ENCODE measurements at places on chromosomes 3 and 15. TPM values are rescaled to one million over a fixed set of nuclear protein-coding genes. Genes with fewer than 3 reads are reported as not detected.

Gene IGSF11
- total RNA-seq = under 0.01 TPM

Gene SGO1
- 4.6 TPM for total RNA-seq

Gene CLDN18
- total RNA-seq = not detected

Gene CYP1A1
- total RNA-seq = 0.53 TPM

Gene UNC13C
- not detected for total RNA-seq

Gene GOLGA6L9
- 1.1 TPM for total RNA-seq

Gene ANKDD1A
- total RNA-seq = 6.7 TPM

Gene TMEM108
- not detected for total RNA-seq

Gene SLC7A14
- total RNA-seq = 0.19 TPM

Gene GPR176
- total RNA-seq = 206 TPM

Gene ZNF197
- total RNA-seq = 17.0 TPM

Gene TMEM212
- not detected for total RNA-seq

Gene MEX3B
- 2.5 TPM for total RNA-seq

Gene ARL8B
- total RNA-seq = 61.0 TPM

Gene RBPMS2
- total RNA-seq = under 0.01 TPM

Gene KBTBD13
- total RNA-seq = not detected

Gene ASB14
- total RNA-seq = under 0.01 TPM

Gene REC114
- total RNA-seq = not detected

Gene GXYLT2
- total RNA-seq = 2.6 TPM

Gene SLC12A1
- not detected for total RNA-seq
